ENCODE measurements at places on chromosomes 16 and 17.

GRCh38 chr17:77735081-77735565 is 223.4 kb upstream of the TNRC6C start:
- DNase-seq = no peak

GRCh38 chr17:64739316-64740058 is 77.4 kb upstream of the SMURF2 start:
- no peak for DNase-seq

- no peak for DNase-seq
These were observed 46.6 kb upstream of the GSG1L start for GRCh38 chr16:28110074-28110473.

DNA sequence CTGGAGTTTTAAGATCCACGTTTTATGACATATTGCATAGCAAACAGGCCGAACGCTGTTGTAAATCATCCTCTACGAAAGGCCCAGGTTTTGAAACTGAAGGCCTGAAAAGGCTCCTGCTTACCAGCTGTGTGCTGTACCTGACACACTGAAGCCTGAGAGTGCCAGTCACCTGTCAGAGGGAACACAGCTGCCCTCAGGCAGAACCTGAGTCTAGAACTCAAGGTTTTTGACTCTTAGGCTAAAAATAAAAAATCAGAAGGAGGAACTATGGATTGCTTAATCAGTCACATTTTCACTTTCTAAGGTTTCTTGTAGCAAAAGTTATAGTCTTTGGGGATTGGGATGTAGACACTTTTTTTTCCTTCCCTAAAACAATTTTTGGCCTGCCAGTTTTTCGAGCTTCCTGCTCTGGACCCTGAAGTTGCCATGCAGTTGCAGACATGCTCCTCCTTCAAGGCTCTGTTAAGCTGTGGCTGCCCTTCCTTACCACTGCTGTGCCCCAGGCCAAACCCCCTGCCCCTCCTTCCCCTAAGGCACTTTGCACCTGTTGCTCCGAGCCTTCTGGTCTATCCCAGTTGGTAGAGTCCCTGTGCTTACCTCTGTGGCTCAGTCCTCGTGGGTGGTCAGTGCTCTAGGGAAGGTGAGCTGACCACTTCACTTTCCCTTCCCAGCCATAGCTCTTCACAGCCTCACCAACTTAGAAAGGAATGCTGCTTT is 56.6 kb downstream of the TENT4B start:
- no peak for DNase-seq

DNA sequence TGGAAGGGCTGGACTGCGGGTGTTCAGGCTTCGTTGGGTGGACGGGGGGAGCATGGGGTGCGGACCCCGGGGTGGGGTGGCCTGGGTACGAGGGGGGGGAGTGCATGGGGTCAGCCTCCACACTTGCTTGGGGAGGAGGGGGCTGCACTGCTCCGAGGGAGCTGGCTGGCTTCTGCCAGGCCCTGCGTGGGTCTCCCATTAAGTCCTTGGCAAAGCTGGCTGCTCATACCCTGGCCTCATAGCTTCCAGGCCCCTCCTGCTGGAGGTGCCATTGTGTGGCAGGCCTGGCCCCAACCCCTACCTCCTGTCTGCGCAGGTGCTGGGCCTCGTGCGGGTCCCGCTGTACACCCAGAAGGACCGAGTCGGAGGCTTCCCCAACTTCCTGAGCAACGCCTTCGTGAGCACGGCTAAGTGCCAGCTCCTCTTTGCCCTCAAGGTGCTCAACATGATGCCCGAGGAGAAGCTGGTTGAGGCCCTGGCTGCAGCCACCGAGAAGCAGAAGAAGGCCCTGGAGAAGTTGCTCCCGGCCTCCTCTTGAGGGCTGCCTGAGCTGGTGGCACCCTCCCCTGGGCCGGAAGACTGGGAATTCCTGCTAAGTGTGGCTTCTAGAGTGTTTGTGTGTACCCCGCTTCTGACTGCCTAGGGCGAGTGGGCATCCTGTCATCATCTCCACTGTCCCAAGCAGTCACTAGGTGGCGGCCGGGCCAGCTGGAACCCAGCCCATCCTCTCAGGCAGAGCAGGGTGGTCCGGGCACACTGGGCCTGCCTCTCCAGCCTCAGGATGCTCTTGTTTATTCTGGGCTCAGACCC is 1.5 kb downstream of the NUDT16L1 start:
- no peak for DNase-seq

All from activated T-cell treated with anti-CD3 and anti-CD28 coated beads for 48 hours (primary cell).